ENCODE measurements at places on chromosomes 12 and 14.
A peak's percentile ranks its signal among the peaks of the same experiment; 100 is the strongest.

DNA sequence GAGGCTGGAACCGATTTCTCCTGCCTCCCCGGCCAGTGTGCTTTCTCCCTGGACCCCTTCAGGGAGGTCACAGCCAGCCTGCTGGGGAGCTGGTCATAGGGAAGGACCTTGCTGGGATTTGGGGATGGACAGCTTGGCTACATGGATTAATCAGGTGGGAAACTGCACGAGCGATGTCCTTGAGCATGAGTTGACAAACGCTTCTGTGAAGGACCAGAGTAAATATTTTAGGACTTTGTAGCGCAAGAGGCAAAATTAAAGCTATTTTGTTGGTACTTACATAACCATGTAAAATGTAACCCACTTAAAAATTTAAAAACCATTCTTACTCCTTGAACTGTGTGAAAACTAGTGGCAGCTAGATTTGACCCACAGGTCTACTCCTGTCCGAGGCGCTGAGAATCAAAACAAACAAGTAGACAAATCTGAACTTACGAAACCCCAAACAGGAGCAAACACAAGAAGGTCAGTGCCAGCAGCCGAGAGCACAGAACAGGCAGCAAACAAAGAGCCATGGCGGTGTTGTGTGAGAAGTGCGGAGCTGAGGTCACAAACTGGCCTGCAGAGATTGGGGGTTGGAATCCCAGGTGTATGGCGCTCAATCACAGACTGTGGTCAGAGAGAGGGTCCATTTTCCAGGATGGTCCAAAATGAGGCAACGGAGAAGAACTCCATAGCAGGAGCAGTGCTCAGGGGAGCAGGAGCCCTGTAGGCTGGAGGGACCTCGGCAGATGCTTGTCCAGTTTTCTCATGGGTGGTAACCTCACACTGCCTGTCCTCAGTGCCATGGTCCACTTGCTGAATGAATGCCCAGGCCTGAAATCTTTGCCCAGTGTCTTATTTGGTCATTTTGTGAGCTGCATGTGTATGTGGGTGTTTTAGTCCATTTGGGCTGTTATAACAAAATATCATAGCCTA, 79.2 kb upstream of the CLMN start:
- DNase-seq, result no peak

- no peak for DNase-seq
Measured at GRCh38 chr12:88272456-88272855, 130.3 kb downstream of the TMTC3 start.

DNA sequence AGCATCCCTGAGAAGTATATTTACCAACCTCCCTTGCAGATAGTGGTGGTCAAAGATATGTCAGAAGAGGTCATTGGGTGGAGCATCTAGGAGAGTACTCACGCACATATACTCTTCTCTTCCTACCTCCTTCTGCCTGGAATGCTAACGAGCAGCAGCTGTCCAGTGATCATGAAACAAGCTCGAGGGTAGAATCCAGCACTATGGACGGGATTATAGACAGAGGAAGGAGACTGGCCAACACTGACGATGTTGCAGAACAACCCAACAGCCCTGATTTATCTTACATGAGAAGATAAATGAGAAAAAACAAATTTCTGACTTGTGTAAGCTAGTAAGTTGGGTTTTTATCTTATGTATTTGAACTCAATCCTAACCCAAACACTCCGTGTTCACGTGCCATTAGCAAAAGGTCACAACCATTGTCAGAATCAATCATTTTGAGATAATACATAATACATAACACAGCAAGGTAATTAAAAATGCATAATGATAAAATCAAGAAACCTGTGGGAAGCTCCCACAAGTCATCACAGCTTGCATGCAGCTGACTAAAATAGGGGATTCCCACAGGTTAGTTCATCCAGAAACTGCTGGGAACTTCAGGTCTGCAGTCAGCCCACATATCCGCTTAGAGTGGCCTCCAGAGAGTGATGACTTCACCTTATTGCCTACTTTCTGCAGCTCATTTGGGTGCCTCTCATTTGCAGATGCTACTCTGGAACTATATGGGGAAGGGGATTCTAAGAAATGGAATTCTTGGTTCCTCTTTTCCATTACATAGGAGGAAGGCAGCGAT, 36.3 kb upstream of the STK38L start:
- DNase-seq, result peak; percentile 86

GRCh38 chr14:102150083-102150482, 10.4 kb downstream of the WDR20 start:
- no peak for DNase-seq

DNA sequence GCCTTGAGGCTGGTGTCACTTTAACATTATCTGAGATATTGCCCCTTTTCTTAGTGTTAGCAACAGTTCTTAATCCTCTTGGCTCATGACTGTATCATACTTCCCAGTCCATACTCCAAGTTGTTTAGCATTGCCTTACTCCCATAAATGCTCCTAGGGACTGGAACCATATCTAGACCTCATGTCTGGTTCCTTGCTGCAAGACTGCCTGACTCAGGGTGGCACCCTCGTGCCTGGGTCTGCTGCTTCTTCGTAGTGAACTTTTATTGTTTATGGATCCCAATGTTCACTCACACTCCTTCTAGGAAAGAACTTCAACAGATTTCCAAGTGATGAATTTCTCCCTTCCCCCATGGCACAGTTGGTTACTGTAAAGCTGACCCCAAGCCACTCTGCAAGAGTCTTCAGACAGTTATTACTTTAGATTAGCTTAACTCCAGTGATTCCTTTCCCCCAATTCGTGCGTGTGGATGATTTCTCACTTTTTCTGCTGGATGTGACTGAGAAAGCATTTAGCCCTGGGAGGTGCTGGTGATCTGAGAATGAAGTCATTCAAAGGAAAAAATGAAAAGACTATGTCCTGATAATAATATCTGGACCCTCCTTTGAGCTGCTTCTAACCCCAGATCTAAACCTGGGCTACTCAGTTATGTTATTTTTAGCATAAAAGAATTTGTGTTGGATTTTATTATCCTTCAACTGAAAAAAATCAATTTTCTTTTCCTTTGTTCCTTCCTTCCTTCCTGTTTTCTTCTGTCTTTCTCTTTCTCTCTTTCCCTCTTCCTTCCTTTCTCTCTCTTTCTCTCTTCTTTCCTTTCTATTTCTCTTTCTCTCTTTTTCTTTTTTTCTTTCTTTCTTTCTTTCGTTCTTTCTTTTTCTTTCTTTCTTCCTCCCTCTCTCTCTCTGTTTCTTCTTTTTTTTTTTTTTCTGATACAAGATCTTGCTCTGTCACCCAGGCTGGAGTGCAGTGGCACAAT, 47.5 kb upstream of the PPP1R12A start:
- DNase-seq, result no peak

DNA sequence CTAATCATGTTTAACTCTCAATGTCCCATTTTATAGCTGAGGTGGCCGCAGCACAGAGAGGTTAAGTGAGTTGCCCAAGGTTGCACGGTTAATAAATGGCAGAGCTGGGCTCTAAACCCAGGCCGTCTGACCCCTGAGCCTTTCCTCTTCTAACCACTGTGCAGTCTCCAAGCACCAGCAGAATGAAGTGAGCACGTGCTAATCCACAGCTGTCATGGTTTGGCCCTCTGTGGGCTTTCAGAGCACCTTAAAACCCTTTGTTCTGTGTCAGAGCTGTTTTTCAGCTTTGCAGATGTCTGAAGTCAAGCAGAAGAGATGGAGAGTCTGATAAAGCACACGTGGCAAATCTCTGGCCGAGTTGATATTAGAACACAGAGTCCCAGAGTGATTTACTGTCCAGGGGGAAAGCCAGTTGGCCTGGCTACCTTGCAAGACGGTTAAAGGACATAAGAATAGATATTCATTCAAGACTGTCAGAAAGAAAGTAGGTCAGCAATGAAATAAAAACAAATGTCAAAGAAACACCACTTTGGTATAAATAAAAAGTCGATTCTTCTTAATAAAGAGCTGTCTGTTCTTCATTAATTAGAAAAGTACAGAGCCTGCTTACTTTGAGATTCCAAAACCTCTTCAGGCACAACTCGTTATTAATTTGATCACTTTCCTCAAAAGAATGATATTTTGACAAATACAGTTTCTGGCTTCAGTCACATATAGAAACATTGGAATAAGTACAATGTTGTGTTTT, 107.3 kb downstream of the CRADD start:
- peak; percentile 32 for DNase-seq

GRCh38 chr12:32366714-32367113, 32.6 kb upstream of the FGD4 start:
- DNase-seq, result no peak

GRCh38 chr14:60302663-60303062, 53.6 kb downstream of the PPM1A start:
- no peak for DNase-seq

GRCh38 chr14:104707608-104708595, 16.1 kb upstream of the ADSS1 start:
- DNase-seq, result no peak

DNA sequence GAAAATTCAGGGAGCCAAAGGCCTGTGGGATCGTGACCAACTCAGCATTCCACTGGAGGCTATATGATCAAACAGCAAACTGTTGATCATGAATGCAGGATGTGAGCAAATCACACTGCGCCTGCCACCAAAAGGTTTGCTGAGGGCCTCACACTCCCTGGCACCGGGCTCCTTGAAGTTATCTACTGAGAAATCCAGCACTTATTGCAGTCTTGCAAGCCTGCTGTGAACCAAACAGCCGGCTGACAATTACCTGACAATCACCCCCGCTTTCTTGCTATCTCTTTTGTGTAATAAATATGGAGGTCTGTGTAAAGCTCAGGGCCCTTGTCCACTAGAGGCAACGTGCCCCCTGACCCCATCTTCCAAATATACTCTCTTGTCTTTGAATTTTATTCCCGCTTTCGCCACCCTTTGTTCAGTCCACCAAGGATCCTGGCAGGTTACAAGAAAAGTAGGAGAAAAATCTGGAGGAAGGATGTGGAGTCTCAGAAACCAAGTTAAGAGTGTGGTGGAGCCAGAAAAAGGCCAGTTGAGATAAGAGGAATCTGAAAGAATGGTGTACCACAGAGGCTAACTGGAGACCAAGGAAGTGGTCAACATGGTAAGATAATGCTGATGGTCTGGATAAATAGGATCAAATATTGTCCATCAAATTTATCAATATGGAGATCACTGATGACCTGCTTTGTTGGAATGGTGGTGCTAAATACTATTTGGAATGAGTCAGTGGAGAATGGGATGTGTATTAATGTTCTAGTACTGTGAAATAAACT, 229.2 kb downstream of the ALX1 start:
- no peak for DNase-seq

All from activated CD4-positive, alpha-beta T cell treated with anti-CD3 and anti-CD28 coated beads, Interleukin-2, amount 50 U/mL, for 16 hours (primary cell).